COR-L47 (cell line): ENCODE measurements at places on chromosomes 13 and 19.
A peak's percentile ranks its signal among the peaks of the same experiment; 100 is the strongest.

- DNase-seq, result no peak
Observed at GRCh38 chr19:14558370-14559066, 13.3 kb downstream of the NDUFB7 start.

GRCh38 chr13:48393698-48394085, 19.2 kb downstream of the LPAR6 start:
- no peak for DNase-seq

GRCh38 chr19:47765523-47766358, 12.8 kb upstream of the SELENOW start:
- peak; percentile 58 for DNase-seq

DNA sequence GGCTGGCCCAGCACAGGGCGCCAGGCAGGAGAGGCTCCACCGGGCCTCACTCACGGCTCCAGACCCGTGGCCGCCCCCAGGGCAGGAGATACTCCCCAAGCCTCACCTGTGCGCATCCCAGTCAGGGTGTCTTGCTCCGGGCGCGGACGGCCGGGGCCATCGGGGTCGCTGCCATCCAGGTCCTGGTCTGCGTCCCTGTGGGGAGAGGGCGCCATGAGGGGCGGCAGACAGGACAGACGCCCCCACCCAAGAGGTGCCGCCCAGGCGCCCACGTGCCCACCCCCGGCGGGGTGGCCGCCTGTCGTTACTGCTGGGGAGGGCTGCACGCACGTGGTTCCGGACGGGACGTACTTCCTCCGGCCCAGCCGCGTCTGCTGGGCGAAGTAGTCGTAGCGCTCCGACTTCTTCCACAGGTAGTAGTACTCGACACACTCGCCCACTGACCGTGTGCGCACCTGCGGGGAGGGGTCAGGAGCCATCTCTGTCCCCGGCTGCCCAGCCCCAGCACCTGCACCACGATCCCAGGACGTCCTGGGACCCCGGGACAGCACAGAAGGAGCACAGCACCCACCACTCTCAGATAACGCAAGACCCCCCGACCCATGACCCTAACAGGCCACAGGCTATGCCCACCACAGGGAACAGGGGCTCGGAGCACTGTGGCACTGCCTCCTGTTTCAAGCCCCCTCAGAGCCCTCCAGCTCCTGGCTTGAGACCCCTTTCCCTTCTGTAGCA, 17.4 kb upstream of the PLPP2 start:
- DNase-seq, result no peak

DNA sequence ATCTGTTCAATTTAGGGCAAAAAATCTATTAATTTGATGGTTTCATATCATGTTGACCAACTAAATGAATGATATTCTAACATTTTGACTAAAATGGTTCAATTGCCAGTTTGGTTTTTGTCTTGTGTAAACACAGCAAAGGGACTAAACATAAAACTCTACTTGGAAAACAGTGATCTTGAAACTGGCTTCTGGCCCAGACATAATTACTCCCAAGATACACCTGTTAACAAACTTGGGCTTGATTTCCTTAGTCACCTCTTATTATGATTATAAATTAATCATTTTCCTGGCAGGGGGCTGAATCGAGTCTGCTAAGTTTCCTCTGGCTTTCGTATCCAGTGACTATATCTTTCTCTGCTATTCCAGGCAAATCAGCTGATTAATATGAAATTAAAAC, 78.0 kb upstream of the OXGR1 start:
- DNase-seq, result peak; percentile 75

DNA sequence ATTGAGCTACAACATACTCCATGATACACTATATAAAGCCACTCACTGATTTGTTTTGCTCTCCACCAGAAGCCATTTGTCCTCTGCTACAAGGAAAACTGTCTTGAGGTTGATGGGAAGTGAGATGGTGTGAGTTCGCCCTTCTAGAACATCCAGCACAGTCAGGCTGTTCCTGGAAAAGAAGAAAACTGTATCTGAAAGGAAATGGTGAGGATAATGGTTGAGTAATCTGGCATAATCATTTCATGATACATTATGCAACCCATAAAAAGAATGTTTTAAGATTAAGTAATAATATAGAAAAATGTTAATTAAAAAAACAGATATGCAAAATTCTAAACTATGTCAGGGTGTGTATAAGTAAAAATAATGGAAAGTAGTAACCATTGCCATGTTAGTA, 233.9 kb downstream of the RGCC start:
- no peak for DNase-seq

DNA sequence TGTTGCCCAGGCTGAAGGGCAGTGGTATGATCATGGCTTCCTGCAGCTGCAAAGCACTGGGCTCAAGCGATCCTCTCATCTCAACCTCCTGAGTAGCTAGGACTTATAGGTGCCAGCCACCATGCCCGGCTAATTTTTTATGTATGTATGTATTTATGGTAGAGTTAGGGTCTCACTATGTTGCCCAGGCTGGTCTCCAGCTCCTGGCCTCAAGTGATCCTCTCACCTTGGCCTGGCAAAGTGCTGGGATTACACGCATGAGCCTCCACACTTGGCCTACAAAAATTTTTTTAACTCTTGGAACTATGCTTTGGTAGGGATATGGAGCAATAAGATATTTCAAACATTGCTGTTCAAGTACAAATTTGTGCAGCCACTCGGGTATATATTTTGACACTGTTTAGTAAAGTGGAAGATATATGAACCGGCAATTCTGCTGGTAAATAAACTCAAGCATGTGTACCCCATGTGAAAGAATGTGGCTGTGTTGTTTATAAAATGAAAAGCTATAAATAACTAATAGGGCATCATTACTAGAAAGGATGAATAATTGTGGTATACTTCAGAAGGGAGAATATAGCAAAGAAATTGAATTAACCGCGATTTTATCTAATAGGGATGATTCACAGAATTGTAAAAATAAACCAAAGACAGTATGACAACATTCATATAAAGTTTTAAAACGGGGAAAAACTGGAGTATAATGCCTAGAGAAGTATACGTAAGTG, 1.1 kb downstream of the ZNF566 start:
- DNase-seq, result no peak

DNA sequence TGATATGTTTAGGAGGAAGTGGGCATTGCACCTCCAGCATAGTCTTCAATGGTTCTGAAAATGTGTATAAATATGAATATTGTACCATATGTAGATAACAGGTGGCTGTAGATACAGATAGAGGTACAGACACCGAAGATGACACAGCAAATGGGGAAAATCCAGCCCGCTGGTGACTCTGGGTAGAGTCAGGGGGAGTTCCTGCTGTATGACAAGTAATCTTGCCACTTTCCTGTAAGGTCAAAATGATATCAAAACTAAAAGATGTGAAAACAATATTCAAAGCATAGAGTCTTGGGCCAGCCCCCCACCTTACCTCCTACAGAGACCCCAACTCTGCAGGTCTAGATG, 17.8 kb downstream of the C2CD4C start:
- DNase-seq, result no peak

- DNase-seq, result no peak
Observed at GRCh38 chr13:48710160-48710559, 56.4 kb downstream of the CYSLTR2 start.

DNA sequence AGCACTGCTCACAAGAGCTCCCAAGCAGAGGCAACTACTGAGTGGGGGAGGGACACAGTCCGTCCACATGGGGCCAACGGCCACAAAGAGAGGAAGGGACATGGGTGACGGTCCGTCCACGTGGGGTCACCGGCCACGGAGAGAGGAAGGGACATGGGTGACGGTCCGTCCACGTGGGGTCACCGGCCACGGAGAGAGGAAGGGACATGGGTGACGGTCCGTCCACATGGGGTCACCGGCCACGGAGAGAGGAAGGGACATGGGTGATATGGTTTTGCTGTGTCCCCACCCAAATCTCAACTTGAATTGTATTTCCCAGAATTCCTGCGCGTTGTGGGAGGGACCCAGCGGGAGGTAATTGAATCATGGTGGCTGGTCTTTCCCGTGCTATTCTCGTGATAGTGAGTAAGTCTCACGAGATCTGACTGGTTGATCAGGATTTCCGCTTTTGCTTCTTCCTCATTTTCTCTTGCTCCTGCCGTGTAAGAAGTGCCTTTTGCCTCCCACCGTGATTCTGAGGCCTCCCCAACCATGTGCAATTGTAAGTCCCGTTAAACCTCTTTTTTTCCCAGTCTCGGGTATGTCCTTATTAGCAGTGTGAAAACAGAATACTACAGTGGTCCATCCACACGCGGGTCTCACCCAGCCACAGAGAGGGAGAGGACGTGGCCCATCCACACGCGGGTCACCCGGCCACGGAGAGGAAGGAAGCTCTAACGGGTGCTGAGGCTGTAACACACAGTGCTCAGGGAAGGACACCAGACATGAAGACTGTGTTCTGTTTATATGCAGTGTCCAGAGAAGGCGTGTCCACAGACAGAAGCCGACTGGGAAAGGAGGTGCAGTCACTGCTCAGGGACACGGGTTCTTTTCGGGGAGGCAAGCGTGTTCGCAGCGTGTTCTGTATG, 48.5 kb downstream of the GAS6 start:
- no peak for DNase-seq
